Sigmoid colon (tissue), 7 donors: ENCODE measurements at places on chromosomes 2 and 18. TPM values are rescaled to one million over a fixed set of nuclear protein-coding genes. Genes with fewer than 3 reads are reported as not detected.

- H3K36me3 ChIP-seq: no peaks in the 10 kb centered on the region
- H3K4me3 ChIP-seq: no peak overlapping the region
- no peaks in the 10 kb centered on the region for H3K27me3 ChIP-seq
- no peaks in the 10 kb centered on the region for H3K4me1 ChIP-seq
- DNase-seq: no peak
- no peak overlapping the region for H3K27ac ChIP-seq
Observed at GRCh38 chr2:42077343-42077742, 29.5 kb downstream of the PKDCC start.

- H3K27ac ChIP-seq: no peak overlapping the region
- peaks cover 5% of the 10 kb centered on the region for H3K36me3 ChIP-seq
- no peaks in the 10 kb centered on the region for H3K27me3 ChIP-seq
Observed at GRCh38 chr18:24114924-24115549, 23.8 kb upstream of the CABYR start.

DNA sequence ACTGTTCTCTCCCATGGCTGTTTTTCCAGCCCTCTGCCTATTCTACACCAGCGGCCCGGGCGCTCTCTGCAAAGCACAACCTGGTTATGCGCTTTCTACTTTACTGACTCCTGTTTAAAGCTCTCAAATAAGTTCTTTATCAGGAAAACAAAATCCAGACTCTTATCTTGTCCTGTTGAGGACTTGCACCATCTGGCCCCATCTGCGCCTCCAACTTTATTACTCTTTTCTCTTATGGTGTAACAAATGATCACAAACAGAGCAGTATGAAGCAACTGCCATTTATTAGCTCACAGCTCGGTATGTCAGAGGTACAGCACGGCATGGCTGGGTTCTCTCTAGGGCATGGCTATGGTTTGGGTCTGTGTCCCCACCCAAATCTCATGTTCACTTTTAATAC is 236.5 kb upstream of the NT5C1B start:
- H3K36me3 ChIP-seq: no peaks in the 10 kb centered on the region
- H3K4me3 ChIP-seq: no peak overlapping the region
- H3K4me1 ChIP-seq: peaks cover 14% of the 10 kb centered on the region
- H3K27me3 ChIP-seq: no peaks in the 10 kb centered on the region
- DNase-seq: no peak
- H3K27ac ChIP-seq: no peak overlapping the region

DNA sequence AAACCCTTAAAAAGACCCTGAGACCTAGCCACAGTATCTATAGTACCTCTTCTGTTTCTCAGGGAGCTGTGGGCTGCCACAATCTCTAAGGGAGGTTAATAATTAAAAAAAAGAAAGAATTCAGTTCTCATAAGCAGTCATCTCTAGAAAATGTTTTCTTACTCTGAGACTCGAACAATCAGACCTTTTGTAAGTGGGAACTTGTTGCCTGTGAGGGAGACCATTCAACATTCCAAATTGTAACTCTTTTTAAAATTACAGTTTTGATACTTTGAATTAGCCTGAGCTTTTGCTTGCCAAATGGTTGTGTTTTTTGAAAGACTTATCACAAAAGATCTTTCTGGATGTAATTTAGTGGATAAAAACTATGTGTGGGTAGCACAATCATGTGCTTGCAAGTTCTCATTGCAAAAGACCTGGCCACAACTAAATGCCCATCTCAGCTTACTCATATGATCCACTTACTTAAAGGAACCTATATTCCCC is 33.3 kb downstream of the IL1R2 start:
- no peaks in the 10 kb centered on the region for H3K27me3 ChIP-seq
- H3K36me3 ChIP-seq: no peaks in the 10 kb centered on the region
- DNase-seq: no peak
- H3K4me3 ChIP-seq: no peak overlapping the region
- H3K4me1 ChIP-seq: no peaks in the 10 kb centered on the region

GRCh38 chr2:222142027-222142426 is 156.8 kb downstream of the PAX3 start:
- no peaks in the 10 kb centered on the region for H3K36me3 ChIP-seq
- H3K27me3 ChIP-seq: no peaks in the 10 kb centered on the region
- no peak overlapping the region for H3K4me3 ChIP-seq
- no peaks in the 10 kb centered on the region for H3K4me1 ChIP-seq
- no peak overlapping the region for H3K27ac ChIP-seq

The UGT1A7 gene
- total RNA-seq: not detected

- H3K36me3 ChIP-seq: no peaks in the 10 kb centered on the region
- no peaks in the 10 kb centered on the region for H3K4me1 ChIP-seq
- DNase-seq: no peak
- no peak overlapping the region for H3K27ac ChIP-seq
- no peak overlapping the region for H3K4me3 ChIP-seq
Observed at GRCh38 chr2:178173657-178174056, 20.7 kb upstream of the OSBPL6 start.

DNA sequence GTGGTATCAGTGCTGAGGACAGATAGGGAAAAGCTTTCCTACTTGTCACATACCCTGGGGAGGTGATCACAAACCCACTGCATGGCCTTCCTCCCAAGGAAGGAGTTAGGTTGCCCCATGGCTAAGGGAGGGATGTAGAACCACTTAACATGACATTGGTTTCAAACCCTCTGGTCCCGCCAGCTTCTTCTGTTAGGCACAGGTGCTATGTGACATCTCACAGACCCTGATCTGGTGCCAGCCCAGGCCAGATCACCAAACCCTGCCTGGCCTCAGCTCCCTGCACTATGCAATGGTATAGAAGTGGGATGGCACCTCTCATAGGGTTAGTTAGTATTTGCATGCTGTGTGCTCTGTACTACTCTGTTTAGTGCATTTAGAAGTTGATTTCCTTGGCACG is 58.0 kb downstream of the TCF7L1 start:
- no peak for DNase-seq
- no peaks in the 10 kb centered on the region for H3K27me3 ChIP-seq
- no peak overlapping the region for H3K4me3 ChIP-seq
- peaks cover 21% of the 10 kb centered on the region for H3K4me1 ChIP-seq

- no peak overlapping the region for H3K27ac ChIP-seq
- DNase-seq: no peak
- H3K4me1 ChIP-seq: no peaks in the 10 kb centered on the region
- no peak overlapping the region for H3K4me3 ChIP-seq
- H3K36me3 ChIP-seq: no peaks in the 10 kb centered on the region
Observed at GRCh38 chr2:210337159-210337558, 22.2 kb upstream of the MYL1 start.

GRCh38 chr2:205776720-205777119 is 94.4 kb downstream of the NRP2 start:
- H3K36me3 ChIP-seq: peaks cover 14% of the 10 kb centered on the region
- peaks cover 98% of the 10 kb centered on the region for H3K4me1 ChIP-seq
- DNase-seq: no peak
- no peaks in the 10 kb centered on the region for H3K27me3 ChIP-seq

The PPIG gene
- total RNA-seq: 44.3 TPM

GRCh38 chr2:130300970-130301348 is 41.7 kb upstream of the IMP4 start:
- H3K4me3 ChIP-seq: no peak overlapping the region
- no peaks in the 10 kb centered on the region for H3K27me3 ChIP-seq
- no peaks in the 10 kb centered on the region for H3K36me3 ChIP-seq

The G6PC2 gene
- total RNA-seq: not detected

DNA sequence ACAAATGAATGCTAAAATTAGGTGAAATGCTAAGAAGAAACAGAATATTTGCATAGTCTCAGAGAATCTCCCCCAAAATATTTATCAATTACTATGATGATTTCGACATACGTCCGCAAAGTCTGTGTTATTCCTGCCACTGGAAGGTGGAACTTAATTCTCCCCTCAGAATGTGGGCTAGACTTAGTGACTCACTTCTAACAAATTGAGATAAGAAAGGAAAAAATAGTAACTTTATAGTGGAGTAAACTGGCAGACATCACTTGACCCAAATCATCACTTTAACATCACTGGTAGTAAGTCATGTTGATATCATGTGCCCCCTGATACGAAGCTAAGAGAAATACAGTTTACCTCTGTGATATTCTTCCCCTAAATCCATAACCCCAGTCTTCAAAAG is 23.5 kb downstream of the HADHB start:
- H3K36me3 ChIP-seq: no peaks in the 10 kb centered on the region
- H3K4me3 ChIP-seq: no peak overlapping the region
- peaks cover under 1% of the 10 kb centered on the region for H3K4me1 ChIP-seq
- no peak for DNase-seq

The RFTN2 gene
- 8.6 TPM for total RNA-seq

DNA sequence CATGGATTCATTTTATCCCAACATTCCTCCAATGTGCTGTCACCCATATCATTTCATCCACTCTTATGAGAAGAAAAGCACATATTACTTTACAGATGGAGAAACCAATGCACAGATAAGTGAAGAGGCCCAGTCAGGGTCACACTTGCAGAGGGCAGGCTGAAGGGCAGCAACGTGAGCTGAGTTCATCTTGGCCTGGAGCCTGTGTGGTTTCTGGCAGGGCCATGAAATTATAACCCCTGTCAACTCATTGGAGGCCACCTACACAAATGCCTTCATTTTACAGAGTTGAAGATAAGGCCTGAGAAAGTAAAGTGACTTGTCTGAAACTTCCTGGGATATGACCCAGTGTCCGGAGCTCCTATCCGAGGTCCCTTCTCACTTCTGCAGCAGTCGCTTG is 88.4 kb upstream of the NRP2 start:
- no peaks in the 10 kb centered on the region for H3K36me3 ChIP-seq
- no peaks in the 10 kb centered on the region for H3K27me3 ChIP-seq
- no peak overlapping the region for H3K4me3 ChIP-seq
- no peaks in the 10 kb centered on the region for H3K4me1 ChIP-seq
- DNase-seq: no peak
- H3K27ac ChIP-seq: no peak overlapping the region

- H3K27me3 ChIP-seq: no peaks in the 10 kb centered on the region
- H3K27ac ChIP-seq: no peak overlapping the region
- DNase-seq: no peak
- no peaks in the 10 kb centered on the region for H3K4me1 ChIP-seq
- no peak overlapping the region for H3K4me3 ChIP-seq
Observed at GRCh38 chr18:22302144-22302543, 115.6 kb downstream of the CTAGE1 start.
